Stimulated activated CD8-positive, alpha-beta memory T cell treated with anti-CD3 and anti-CD28 coated beads, Interleukin-2, amount 100 ng/mL, for 48 hours (primary cell): ENCODE measurements at places on chromosomes 3 and 15.
A peak's percentile ranks its signal among the peaks of the same experiment; 100 is the strongest.

DNA sequence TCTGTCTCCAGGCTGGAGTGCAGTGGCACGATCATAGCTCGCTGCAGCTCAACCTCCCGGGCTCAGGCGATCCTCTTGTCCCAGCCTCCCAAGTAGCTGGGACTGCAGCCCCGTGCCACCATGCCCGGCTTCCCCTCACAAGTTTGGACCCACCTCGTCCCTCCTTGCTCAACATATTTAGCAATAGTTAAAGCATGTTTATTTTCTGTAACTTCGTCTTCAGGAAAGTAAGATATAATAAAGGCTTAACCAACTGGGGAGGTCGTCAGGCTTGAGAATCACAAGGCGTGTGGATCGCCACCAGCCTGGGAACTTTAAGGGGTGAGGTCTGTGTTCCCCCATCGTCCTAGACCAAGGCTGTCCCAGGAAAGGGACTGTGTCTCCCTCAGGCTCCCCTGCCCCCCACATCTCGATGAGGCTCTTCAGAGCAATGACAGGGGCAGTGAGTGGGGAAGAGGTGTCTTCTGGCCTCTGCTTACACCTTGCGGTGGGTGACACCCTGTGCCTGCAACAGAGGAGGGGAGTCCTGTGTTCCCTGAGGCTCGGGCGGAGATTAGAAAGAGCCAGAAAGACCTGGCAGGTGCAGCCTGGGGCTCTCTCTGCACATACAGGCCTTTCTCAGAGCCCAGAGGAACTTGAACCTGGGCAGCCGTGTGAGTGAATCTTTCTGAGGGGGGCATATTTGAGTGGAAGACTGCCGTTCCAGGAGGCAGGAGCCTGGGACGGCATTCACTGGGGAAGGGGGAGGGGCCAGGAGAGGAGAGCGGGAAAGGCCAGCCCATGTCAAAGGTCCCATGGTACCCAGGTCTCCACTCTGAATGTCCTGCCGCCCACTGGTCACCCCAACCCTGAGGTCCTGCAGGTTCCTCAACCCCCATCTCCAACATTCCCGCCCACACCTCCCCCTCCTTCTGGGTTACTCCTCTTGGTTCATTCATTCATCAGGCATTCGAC, 152.3 kb downstream of the SMAD6 start:
- DNase-seq = no peak

- no peak for DNase-seq
These were observed 71.8 kb downstream of the FGF7 start for GRCh38 chr15:49494842-49495241.

DNA sequence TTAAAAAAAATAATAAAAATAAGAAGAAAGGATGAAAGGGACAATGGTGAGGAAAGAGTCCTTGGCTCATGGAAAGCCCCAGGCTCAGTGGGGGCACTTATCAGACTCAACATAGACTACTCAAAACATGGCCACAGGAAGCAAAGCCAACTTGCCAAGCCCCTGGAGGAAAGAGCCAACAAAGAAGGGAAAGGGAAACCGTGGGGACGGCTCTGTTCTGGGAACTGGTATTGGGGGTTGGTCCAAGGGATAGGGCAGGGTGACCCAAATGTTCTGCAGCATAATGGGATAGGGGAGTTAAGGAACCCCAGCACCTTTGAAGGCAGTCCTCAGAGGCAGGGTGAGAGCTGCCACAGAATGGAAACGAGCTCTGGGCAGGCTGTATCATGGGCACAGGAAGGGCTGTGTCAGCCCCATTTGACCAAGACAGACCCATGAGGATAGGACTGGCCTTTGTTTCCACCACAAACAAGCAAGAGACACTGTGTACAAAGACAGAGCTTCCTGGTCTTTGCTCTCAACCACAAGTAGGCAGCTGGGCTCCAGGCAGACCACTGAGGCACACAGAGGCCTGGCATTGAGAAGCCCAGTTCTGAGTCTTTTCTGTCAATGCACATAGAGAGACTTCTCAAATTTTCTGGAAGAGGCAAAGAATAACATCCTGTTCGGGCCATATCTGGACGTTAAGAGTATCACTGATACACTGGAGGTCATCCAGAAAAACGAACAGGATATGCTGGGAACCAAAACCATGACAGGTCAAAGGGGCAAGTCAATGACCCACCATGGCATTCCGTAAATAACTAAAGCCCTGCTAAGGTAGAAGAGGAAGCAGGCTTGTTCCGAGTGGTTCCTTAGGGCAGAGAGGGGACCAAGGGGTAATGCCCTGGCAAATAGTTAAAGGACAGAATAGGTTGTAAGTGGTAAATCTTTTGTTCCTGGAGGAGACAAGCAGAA, 10.6 kb upstream of the SEMA7A start:
- no peak for DNase-seq

- DNase-seq = no peak
These were observed 20.1 kb downstream of the GTF2E1 start for GRCh38 chr3:120762615-120763014.

- DNase-seq = no peak
These were observed 20.5 kb downstream of the EXOSC7 start for GRCh38 chr3:44996556-44996969.

- DNase-seq = no peak
These were observed at the start of gene ARNT2 for GRCh38 chr15:80404057-80404760. ARNT2 (plus strand) TSS chr15:80404382; CDS start chr15:80404516, 134 bp downstream.

- DNase-seq = no peak
These were observed 100.6 kb downstream of the SLMAP start for GRCh38 chr3:57856675-57857074.

DNA sequence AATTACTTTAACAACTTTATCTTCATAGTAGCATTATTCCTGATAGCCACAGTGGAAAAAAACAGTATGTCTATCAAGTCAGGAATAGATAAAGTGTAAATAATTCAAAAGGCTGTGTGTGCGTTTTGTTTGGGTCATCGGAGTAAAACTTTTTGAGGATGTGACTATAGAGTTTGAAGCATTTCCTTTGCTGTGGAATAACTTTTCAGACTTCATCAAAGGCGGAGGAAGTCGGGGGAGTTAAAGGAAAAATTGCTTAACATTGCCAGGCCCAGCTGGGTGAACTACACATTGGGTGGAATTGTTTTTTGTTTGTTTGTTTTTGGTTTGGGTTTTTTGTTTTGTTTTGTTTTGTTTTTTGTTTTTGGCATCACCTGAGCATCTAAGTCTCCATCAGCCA, 70.4 kb upstream of the CRTC3 start:
- DNase-seq = no peak

- no peak for DNase-seq
These were observed 8.8 kb upstream of the CPOX start for GRCh38 chr3:98602078-98602678.

GRCh38 chr3:161251716-161252115, 30.6 kb downstream of the NMD3 start:
- no peak for DNase-seq

DNA sequence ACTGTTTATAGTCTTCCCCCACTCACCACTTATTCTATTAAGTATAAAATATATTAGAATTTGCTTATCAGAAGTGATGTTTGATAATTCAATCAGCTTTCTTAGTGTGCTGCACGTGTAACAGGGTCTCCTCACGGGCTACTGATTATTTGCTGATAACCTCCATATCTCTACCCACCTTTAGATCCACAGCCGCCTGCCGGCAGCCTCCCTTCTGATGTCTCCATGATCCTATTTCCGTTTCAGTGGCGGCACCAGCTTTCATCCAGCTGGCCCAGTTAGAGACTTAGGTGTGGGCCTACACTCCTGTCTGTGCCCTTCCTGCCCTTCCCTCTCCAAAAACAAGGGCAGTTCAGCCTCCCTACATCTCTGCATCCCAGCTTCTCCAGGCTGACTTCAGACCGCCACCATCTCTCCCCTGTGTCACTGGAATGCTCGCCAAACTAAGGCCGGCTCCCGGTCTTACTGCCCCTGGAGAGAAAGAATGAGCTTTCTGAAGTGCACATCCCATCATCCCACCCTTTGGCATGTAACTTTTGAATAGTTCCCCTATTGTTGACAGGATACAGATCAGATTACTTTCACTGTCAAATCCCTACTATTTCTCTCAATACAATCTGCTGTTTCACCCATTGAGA, 76.6 kb upstream of the PRTG start:
- DNase-seq = no peak

- no peak for DNase-seq
These were observed 23.6 kb downstream of the PTPN23 start for GRCh38 chr3:47404431-47404876.

DNA sequence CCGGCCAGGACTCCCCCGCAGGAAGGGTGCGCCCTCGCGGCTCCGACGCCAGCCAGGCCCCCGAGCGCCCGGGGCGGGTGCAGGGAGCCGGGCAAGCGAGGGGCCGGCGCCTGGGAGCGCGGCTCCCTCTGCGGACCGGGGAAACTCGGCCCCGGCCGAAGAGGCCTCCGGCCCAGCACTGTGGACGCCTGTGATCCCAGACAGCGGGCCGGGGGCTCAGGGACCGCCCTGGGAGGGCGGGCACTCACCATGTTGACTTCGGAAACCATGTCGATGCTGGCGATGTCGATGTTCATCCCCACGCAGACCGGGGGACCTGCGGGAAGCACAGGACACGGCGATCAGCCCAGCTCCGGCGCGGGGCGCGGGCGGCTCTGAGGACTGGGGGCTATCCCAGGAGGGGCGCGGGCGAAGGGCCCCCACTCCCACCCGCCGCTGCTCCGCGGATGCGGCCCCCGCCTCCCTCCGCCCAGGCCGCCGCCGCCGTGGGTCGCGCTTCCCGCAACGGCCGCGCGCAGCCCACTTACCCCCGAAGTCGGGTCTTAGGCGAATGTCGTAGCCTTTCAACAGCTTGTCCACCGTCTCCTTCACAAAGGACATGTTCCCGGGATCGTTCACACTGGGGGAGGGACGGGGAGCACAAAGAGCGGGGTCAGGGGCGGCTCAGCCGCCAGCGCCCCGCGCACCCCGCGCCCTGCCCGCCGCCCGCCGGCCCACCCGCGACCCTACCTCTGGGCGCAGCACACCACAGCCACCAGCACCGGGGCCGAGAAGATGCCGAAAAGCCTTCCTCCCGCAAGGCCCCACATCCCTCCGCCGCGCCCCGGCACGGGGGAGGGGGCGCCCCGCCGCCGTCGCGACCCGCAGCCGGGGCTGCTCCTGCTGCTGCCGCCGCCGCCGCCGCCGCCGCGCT, at the start of gene GABRB3:
Gene GABRB3, minus strand, starts transcription at position 913 of the 913 bp plus-strand sequence.
- no peak for DNase-seq

DNA sequence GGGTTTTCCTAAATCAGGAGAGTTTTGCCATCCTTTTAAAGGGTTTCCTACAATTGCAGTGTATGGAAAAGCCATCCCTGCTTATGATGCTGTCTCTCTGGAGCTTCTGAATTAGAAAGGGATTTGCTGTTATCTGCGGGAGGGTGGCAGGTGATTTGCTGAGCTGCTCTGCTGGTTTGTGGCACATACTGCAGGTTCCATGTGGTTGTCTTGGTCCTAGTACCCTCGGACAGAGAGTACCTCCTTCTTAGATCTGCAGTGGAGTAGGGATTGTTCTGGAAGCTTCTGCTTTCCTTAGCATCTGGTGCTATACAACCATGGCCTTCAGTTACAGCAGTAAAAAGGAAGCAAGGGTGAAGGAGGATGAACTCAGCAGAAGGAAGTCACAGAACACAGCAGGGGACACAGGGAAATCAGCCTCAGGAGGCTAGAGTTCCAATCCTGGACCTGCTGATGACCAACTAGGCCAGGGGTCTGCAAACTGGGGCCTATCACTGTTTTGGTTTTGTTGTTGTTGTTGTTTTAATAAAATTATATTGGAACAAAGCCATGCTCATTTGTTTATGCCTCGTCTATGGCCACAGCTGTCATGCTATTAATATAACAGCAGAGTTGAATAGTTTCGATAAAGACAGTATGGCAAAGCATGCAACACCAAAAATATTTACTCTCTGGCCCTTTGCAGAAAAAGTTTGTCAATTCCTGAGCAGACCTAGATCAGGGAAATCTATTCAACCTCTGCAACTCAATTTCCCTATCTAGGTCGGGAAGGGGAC, 39.5 kb downstream of the STARD5 start:
- no peak for DNase-seq

DNA sequence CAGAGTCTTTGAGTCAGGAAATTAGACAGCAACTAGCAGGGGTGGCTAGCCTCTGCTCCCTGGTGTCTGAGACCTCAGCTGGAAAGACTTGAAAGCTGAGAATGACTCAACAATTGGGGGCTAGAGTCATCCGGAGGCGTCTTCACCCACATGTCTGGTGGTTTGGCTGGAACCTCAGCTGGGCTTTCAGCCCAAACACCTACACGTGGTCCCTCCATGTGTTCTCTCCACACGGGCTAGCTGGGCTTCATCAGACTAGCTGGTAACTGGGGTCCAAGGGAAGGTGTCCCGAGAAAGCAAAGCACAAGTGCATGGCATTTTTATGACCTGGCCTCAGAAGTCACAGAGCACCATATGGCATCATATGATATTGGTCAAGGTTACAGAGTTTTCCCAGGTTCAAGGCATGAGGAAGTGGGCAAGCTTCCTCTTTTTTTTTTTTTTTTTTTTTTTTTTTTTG, 19.9 kb upstream of the ABHD2 start:
- DNase-seq = peak; percentile 55

DNA sequence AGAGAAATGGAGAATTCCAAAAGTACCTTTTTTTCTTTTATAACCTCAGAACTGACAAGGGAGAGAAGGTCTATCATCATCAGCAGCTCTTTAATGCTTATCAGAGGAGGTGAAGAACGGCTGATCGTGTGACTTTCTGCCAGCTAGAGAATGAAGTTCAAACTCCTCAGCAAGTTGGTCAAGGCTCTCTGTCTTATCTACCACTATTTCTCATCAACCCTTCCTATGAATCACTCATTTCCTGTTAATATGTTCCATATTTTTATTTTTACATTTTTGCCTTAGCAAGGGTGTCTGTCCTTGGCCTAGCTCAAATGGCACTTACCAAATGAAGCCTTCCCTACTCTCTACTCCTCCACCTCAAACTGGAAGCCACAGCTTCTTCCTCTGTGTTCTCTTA, 73.1 kb upstream of the TSPAN3 start:
- no peak for DNase-seq

DNA sequence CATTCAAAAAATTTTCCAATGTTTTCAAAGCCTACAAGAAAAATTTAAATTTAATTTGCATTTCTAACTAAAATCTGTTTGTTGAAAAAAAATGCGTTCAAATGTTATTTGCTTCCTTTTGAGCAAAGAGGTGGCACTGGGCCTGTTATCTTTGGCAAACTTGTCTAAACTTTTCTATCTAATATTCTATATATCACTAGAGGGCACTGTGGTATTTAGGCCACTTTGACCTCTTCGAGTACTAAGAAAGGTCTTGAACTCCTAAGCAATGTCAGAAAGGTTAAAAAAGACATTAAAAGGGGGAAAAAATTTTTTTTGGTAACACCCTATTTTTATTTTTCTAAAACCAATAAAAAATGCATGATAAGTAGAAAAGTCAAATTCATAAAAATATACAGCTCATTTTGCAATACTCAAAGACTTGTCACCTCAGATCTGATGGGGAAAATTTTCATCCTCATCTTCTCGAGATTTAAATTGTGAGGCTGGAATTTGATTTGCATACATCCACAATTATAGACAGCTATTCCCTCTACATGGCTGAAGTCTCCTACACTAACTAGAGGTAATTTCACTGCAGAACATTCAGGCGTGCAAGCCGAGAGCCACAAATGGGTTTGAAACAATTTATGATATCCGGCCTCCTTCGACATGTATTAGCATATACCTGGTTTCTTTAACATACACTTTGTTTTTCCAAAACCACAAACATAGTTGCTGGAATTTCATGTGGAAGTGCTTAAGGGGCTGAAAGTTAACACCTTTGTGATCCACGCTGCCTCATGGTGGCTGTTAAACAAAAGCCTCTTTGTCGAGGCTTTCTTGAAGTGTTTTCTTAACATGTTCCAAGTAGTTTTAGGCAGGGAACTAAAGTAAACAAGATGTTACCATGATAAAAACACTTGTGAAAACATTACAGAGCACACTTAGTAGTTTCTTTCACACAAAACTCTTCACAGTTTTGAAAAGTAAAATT, 576.4 kb downstream of the FOXP1 start:
- no peak for DNase-seq

GRCh38 chr3:32018757-32019564, 37.4 kb downstream of the ZNF860 start:
- DNase-seq = no peak
